ENCODE measurements at places on chromosomes 16 and 17.
A peak's percentile ranks its signal among the peaks of the same experiment; 100 is the strongest.

- no peak for DNase-seq
Observed at GRCh38 chr16:84876873-84877606, 57.3 kb downstream of the CRISPLD2 start.

- DNase-seq, result no peak
Observed at GRCh38 chr17:48890086-48890485, 2.5 kb upstream of the ATP5MC1 start.

DNA sequence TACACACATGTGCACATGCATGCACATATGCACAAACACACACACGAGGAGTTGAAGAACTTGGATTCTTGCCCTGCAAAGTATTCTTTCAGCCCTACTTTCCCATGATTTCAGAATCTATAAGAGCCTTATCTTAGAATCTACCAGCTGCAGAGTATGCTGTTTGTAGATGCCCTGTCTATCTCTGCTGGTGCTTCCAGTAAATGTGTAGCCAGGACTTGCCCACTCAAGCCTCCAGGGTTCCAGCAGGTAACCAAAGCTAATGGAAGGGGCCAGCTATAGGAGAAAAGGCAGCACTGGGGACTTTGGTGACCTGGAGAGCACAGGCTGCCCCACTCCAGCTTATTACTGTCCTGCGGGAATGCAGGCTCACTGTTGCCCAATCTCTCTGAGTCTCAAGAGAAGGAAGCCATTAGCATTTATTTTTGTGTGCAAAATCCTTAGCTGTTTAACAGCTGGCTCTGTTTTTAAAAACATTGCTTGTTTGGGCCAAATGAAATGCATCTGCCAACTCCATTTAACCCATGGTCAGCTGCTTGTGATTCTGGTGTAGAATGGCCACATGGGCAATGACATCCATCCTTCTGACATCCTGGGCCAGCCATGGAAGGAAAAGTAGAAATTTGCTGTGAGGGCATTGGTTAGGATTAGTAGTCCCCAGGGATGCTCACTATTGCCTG is 28.6 kb upstream of the XYLT1 start:
- DNase-seq, result no peak

GRCh38 chr17:67493812-67494211 is 116.7 kb downstream of the PITPNC1 start:
- no peak for DNase-seq

DNA sequence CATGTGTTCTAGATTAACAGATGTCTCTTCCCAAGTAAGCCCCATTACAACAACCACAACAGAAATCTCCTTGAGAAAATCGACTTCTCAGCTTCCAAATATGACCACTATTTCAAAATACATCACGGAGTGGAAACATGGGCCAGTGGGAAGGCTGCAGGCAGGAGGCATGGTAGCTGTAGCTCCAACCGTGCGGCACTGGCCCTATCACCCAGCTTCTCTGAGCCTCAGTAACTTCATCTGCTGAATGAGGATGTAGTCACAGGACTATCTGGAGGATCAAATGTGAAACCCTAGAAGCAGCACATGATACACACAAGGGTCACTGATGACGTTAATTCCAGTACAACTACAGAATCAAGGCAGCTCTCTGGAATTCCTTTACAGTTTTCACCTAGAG is 112.2 kb downstream of the VPS53 start:
- DNase-seq, result no peak

DNA sequence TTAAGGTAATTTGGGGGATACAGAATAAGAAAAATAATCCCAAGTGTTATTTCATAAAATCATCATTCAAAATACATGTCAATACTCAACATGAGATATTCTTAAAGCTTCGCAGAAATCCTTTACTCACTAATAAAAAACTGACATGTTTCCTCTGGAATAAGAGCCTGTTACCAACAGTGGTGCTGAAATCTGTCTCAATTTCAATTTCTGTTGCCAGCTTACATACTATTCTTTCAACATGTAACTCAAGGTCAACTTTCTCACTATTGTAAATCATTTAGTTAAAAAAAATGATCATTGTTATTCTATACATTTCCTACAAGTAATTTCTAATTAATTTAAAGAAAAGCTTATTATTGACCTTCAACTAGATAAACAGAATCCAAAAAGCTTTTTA is 67.9 kb downstream of the CEP95 start:
- no peak for DNase-seq

DNA sequence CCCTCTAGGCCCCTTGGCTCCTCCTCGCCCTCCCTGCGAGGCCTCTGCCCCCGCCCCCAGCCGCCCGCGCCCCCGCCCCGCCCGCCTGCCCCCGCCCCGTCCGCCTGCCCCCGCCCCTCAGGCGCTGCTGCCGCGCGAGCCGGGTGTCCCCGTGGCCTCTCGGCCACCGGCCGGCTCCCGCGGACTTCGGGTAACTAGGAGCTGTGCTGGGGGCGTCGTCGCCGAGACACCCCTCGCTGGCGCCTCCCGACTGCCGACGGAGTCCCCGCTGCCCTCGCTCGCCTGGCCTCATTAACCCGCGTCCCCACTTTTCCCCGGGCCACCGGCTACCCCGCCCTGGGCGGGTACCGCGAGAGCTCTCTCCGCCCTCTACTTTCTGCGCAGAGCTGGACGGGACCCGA is at the start of gene TLCD1:
TSS of gene TLCD1 (minus strand) at position 8 of the 401 bp plus-strand sequence. CDS start 136 bp downstream, outside the sequence.
- peak; percentile 47 for DNase-seq

GRCh38 chr17:82884341-82884969 is 44.6 kb upstream of the ZNF750 start:
- no peak for DNase-seq

GRCh38 chr16:27429981-27430441 is 28.0 kb downstream of the IL21R start:
- DNase-seq, result no peak

DNA sequence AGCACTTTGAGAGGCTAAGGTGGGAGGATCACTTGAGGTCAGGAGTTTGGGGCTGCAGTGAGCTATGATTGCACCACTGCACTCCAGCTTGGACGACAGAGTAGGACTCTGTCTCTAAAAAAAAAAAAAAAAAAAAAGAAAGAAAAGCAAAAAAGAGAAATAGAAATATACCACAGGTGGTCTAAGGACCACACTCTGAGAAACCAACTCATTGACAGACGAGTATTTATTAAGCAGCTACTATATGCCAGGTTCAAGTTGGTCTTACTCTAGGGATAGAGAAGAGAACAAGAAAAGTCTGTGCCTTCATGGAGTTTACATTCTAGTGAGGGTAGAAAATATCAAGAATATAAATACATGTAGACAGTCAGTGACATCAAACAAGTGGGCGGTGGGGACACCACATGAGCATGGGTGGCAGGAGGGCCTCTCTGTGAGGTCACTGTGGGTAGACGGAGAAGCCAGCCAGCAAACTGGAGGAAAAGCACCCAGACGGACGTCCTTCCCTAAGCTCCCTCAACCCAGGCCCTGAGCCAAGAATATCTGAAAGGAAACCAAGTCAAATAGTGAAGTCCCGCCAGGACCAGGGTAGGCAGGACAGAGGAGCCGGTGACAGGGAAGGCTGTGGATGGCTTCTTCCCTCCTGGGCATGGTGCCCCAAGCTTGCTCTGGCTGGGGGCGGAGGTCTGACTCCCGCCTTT is 4.7 kb downstream of the CDIPT start:
- no peak for DNase-seq
